ENCODE measurements at places on chromosomes 4 and X.

GRCh38 chr4:109298279-109299010 is 4.0 kb downstream of the COL25A1 start:
- peak; percentile 39 for DNase-seq

DNA sequence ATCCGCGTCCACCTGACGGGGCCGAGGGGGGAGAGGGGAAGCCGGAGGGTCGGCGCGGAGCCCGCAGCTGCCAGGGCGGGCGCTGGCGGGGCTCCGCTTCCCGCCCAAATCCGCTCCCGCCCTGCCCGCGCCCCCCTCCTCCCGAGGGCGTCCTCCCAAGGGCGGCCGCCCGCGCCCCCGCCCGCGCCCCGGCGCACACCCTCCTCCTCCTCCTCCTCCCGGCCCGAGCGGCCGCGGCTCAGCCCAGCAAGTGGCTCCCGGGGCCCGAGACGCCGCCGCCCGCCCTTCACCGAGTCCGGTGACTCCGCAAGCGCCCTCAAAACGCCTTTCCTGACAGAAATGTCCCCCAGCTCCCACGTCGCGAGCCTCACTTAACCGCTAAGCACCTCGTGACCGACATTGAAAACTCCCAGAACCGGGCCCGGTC is 487 bp downstream of the HMGB2 start:
- DNase-seq, result peak; percentile 8

- peak; percentile 8 for DNase-seq
Measured at GRCh38 chr4:150746156-150746555, 164.2 kb downstream of the MAB21L2 start.

DNA sequence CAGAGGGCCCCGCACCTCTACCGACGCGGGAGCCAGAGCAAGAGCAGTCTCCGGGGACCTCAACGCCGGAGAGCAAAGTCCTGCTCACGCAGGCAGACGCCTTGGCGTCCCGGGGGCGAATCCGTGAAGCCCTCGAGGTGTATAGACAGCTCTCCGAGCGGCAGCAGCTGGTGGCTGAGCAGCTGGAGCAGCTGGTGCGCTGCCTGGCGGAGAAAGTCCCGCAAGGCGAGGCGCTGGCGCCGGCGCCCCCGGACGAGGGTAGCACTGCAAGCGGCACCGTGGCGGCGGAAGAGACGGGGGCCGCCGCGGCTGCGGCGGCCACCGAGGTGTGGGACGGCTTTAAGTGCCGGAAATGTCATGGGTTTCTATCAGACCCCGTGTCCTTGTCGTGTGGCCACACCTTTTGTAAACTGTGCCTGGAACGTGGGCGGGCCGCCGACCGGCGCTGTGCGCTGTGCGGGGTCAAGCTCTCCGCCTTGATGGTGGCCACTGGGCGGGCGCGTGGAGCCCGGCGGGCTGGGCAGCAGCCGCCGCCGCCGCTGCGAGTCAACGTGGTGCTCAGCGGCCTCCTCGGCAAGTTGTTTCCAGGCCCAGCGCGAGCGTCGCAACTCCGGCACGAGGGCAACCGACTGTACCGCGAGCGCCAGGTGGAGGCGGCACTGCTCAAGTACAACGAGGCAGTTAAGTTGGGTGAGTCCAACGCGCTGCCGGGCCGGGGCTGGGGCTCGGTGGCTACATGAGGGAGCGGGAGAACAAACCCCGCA is 672 bp downstream of the LONRF3 start:
- no peak for DNase-seq

DNA sequence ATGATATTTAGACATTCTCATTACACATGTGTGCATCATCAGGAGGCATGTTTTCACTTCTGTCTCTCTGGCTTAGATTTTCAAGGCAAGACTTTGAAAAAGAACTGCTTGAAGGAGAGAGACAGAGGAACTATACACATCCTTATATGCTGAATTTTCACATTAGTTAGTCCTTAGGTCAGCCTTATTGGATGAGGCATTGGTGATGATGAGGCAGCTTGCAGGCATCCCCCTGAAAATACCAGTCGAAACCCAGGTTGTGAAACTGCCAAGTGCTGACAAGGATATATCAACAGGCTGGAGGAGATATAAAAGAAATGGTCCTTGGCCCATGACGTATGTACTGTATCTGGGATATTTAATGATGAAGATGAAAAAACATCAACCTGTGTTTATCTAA is 297.2 kb upstream of the AADAT start:
- DNase-seq, result no peak

DNA sequence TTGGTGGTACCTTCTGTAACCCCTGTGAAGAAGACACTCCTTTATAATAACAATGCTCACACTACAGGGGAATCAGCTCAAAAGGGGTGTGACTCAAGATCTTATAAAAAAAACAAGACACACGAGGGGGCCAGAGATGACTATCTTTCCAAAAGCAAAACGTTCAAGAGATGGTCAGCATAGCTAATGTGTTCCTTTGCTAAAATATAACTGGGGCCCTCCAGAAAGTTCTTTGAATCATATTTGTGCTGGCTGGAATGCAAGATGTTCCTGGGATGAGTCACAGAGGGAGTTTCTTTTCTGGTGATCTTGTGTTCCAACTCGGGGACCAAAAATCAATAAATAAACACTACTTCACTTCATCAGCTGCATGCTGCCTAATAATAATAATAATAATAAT is 46.5 kb downstream of the RAI2 start:
- peak; percentile 4 for DNase-seq

DNA sequence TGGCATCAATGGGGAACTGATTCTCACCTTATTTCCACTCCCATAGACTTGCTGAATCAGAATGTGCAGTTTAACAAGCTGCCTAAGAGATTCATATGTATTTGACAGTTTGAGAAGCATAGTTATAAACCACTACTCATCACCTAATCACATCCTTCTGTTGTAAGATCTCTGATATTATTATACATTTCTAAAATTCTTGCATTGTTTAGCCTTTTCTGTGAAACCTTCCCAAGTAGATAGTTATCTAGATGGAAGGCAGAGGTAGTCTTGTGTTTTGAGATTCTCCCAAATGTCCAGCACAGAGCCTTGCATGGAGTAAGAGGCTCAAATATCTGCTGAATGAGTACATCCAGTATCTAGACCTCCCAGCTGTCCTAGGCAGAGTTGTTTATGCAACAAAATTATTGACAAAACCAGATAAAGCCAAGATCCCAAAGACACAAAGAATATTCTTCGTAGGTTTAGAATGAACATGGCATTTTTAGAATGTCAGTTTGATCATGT is 227.3 kb downstream of the KDR start:
- no peak for DNase-seq

- DNase-seq, result peak; percentile 59
Measured at GRCh38 chrX:31353095-31353494, 281.3 kb upstream of the FTHL17 start.
